ENCODE measurements at places on chromosomes 2 and 18.

GRCh38 chr2:221088506-221088905, 483.6 kb downstream of the EPHA4 start:
- DNase-seq, result no peak

DNA sequence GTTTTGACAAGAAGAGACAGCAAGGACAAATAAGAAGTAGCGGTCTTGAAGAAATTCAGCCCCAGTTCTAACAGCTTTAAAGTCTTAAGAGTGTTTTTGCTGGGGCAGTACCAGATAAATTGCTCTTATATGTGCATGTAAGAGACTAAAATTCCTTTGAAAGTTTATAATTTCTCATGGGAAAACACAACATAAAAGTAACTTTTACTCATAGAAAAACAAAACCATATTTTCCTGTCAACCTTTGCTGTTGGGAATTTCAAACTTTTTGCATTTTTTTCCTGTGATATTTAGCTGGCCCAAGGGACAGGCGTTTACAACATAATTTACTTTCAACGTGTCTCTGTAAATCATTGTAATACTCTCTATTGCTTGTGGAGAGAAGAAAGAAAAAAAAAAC, 767.8 kb upstream of the ZEB2 start:
- DNase-seq, result no peak

DNA sequence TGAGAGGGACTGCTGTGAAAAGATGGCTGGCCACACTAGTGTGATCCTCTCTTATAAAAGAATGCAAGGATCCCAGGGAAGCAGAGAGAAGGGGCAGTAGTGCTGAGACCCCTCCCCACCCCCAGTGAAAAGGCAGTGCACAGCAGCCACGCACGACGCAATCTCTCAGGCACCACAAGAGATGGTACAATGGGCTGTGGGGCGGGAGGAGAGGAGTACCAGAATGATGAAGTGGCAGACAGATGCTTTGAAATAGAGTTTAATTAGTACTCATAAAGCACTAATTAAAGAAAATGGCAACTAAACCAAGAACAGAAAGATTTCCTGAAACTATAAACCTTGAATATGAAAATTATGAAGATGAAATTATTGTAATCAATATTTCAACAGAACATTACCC, 29.0 kb downstream of the B4GALT6 start:
- DNase-seq, result no peak

GRCh38 chr18:7317804-7318231, 86.9 kb downstream of the LRRC30 start:
- DNase-seq, result no peak

GRCh38 chr18:58348951-58349350, 279.9 kb downstream of the ALPK2 start:
- DNase-seq, result no peak

- DNase-seq, result no peak
Measured at GRCh38 chr18:77571743-77572142, 322.1 kb downstream of the GALR1 start.

- no peak for DNase-seq
Measured at GRCh38 chr2:198219292-198219691, 414.9 kb downstream of the PLCL1 start.

GRCh38 chr18:74213429-74213828, 65.1 kb downstream of the TIMM21 start:
- DNase-seq, result no peak

GRCh38 chr2:36458106-36458505, 102.5 kb downstream of the CRIM1 start:
- DNase-seq, result no peak

GRCh38 chr2:23709311-23709710, 217.6 kb downstream of the ATAD2B start:
- no peak for DNase-seq

DNA sequence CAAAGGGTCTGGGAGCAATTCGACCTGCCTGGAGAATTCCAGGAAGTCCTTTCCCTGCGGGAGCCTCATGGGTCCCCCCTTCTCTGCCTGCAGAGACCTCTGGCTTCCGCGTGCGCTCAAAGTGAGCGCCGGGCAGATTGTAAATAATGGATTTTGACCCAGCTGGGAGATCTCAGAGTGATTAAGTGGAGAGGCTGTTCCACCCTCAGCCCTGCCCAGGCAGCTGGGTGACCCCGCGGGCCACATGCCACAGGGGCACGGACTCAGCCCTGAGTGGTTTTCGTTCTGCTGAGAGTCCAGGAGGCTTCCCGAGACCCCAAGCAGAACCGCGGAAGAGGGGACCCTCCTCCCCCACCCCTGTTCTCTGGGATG, 1.2 kb downstream of the KCNG2 start:
- no peak for DNase-seq

DNA sequence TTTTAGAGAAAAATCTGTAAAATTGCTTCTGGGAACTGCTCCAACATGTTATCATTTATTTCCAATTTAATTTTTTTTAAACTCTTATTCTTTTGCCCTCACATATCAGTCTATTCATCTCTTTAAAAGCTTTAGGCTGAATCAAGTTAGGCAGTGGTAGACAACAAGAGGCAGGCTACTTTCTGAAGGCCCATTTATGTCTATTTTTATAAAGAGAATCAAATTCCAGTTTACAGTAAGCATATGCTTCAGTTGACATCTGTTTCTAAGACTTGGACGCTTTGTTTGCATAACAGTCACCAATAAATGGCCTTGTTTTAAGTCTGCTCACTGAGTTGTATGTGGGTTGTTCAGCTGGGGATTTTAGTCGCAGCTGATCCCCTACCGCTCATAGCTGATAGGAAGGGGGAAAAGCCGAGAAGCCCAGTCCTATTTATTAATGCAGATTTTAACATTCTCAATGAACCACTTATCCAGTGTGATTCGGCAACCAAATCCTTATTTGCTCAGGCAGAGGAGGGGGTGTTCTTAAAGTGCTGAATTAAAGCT, 260.4 kb upstream of the SIX3 start:
- no peak for DNase-seq

DNA sequence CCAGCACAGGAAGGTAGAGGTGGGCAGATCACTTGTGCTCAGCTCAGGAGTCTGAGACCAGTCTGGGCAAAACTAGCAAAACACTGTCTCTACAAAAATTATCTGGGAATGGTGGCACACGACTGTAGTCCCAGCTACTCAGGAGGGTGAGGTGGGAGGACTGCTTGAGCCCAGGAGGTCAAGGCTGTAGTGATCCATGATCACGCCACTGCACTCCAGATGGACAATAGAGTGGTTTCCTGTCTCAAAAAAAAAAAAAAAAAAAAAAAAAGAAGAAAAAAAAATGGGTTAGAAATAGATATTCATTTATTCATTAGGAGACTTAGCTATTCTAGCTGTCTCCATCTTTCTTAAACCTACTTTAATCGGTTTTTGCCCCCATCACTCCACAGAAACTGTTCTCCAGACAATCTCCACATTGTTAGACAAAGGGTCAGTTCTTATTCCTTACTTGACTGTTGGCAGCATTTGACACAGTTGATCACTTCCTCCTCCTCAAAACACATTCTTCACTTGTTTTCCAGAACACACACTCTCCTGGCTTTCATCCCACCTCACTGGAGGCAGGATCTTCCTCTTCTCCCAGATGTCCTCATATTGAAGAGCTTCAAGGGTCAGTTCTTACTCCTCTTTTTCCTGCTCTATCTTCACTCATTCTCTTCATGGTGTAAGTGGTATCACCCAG, 103.1 kb downstream of the DTNB start:
- no peak for DNase-seq

DNA sequence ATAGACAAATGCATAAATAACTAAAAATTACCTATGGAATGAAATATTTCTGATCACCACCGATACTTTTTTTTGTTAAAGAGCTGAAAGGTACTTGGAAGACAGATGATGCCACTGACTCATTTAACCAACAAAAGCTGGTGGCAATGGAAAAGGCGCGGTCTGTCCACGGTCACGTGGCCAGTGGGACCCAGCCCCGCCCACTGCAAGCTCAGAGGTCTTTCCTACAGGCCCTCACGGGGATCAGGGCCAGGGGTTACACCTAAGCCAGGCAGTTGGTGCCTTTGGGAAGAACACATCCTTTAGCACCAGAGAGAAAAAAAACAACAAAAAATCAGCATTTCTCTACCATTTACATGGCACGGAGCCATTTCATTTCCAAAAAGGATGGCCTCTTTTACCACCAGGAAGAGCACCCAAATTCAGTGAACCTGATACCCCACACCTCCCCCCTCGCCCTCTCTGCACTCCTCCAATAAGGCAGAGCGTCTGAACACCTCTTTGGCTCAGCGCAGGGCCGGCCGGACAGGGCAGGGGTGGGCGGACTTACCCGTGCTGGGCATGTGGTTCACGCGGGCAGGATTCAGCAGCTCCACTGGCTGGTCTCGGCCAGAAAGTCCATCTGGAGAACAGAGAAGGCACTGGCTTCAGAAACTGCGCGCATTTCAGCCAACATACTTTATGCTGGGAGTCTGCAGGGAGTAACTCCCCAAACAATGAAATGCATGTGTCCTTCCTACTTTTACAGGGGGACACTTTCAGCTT, 164.6 kb downstream of the HDAC4 start:
- no peak for DNase-seq

GRCh38 chr2:6975988-6976387, 58.8 kb downstream of the RNF144A start:
- no peak for DNase-seq

DNA sequence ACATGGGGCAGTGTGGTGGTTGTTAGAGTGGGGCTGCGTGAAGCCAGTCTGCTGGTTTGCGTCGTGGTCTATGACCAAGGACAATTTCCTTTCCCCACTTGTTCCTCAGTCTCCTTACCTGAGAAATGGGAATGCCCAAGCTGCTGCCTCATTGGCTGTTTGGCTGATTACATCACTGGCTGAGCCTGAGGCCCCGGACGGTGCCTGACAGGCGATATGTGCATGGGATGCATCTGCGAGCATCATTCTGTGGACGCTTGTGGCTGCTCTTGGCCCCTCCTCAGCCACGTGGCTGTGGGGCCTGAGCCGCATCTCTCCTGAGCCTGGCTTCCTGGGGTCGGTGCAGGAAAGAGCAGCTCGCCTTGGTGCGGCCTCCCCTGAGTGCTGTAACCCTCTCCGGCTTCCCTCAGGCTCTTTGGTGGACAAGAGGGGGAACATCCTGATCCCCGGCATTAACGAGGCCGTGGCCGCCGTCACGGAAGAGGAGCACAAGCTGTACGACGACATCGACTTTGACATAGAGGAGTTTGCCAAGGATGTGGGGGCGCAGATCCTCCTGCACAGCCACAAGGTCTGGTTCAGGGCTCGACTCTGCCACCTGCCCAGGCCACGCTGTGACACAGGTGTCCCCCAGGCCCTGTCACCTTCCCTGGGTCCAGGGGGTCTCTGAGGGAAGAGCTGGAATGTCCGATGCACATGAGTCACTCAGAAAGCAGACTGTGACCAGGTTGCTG, 17.2 kb downstream of the CNDP2 start:
- no peak for DNase-seq

- no peak for DNase-seq
Measured at GRCh38 chr2:240662681-240663080, 20.0 kb downstream of the AQP12B start.

GRCh38 chr18:41022484-41022883, 932.5 kb upstream of the PIK3C3 start:
- DNase-seq, result no peak

- no peak for DNase-seq
Measured at GRCh38 chr18:32138332-32138982, 46.8 kb downstream of the RNF138 start.

- DNase-seq, result no peak
Measured at GRCh38 chr2:7681881-7682461, 764.8 kb downstream of the RNF144A start.

- no peak for DNase-seq
Measured at GRCh38 chr2:17036361-17036760, 370.7 kb upstream of the CYRIA start.

DNA sequence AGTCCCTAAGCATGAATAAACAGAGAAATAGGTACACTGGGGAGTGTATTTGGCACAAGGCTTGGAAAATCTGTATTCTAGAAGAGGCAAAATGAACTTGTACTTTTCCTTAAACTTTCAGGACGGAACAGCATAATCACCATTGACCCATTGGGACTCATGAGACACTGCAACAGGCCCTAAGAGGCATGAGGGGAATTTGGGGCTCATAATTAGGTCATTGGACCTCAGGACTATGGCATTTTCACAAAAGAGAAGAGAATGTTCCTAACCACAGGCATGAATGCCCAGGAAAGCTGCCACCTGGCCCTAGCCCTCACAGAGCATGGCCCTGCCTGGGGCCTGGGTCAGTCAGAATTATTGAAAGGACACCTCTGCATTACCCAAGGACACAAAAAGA, 67.9 kb upstream of the PIK3C3 start:
- no peak for DNase-seq

- DNase-seq, result no peak
Measured at GRCh38 chr2:22912398-22912797, 472.6 kb upstream of the KLHL29 start.

DNA sequence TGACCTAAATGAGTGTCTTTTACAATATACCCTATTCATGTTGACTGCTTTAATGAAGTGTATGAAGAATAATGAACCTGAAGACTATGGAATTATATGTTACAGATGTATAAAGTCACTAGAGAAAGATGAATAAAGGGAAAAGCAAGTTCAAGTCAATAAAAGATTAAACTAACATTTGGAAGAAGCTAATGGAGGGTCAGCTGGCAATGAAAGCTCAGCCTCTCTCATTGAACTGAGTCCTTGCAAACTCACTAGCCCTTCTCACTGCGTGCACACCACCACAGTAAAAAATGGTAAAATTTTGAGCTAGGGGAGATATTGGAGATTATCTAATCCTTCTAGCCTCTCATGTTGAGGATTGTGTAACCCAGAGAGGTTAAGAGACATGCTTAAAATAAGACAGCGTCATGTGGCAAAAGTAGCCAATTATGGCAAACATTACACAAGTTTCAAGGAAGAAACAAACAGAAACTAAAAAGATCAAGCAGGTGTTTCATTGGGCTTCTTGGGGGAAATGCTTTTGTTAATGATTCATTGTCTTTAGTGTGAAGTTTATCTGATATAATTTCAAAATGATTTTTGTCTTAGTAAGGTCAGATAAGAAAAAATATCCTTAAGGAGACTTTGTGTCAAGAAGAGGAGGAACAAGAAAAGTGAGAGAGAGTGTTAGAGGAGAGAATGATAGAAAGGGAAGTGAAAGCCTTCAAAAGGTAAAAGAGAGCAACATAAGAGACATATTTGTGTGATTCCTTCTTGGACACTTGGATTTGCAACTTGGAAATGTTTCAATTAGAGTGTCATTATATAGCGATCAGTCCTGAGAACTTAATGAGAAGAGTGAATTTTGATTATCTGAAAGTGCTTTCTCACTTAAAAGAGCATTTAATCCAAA, 893.7 kb upstream of the FAM98A start:
- no peak for DNase-seq

GRCh38 chr2:55985406-55985805, 61.8 kb upstream of the EFEMP1 start:
- DNase-seq, result no peak

GRCh38 chr2:37232131-37232933, 874 bp downstream of the NDUFAF7 start:
- no peak for DNase-seq

GRCh38 chr2:128271911-128272600, 46.6 kb downstream of the HS6ST1 start:
- no peak for DNase-seq

DNA sequence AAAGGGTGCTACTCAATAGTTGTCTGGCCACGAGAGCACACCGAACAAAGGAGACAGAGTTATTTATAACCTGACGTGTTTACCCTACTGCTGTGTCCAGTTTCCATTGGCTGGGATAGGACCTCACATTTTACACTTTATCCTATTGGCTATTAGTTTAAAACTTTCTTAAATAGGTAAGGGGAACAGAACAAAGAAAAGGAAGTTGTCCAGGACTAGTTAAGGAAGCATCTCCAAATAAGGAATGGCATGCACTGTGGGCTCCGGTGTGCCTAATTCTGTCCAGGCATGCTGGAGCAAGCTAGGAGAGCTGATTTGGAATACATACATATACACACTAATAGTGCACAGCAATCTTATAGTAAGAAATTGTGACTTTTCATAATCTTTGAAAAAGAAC, 72.2 kb downstream of the CAB39 start:
- DNase-seq, result no peak

Measured in DND-41 (cell line).